Cardiac muscle cell (in vitro differentiated cells and primary cell): ENCODE measurements at places on chromosomes 4 and X. TPM values are rescaled to one million over a fixed set of nuclear protein-coding genes. Genes with fewer than 3 reads are reported as not detected.

The SOD3 gene
- 26.9 and 30.2 TPM in 2 replicates for polyA plus RNA-seq

The RIBC1 gene
- 1.6 and 4.0 TPM in 2 replicates for polyA plus RNA-seq

The NXF2B gene
- polyA plus RNA-seq: 0.23 TPM in 1 of 2 replicates, not detected in the other

The CLDN34 gene
- polyA plus RNA-seq: not detected in 2 replicates

The SLC30A9 gene
- 62.2 and 73.9 TPM in 2 replicates for polyA plus RNA-seq

The F8A3 gene
- 0.27 and 0.52 TPM in 2 replicates for polyA plus RNA-seq

The HTN3 gene
- polyA plus RNA-seq: not detected in 2 replicates

The CPE gene
- 238 and 323 TPM in 2 replicates for polyA plus RNA-seq

The YY2 gene
- 1.1 and 1.5 TPM in 2 replicates for polyA plus RNA-seq

The RHOXF2B gene
- polyA plus RNA-seq: not detected in 2 replicates

The CDKL2 gene
- polyA plus RNA-seq: 2.0 and 4.4 TPM in 2 replicates

The NLGN4X gene
- 4.2 and 5.9 TPM in 2 replicates for polyA plus RNA-seq

The HSFX2 gene
- 0.43 TPM in 1 of 2 replicates, not detected in the other for polyA plus RNA-seq

The TCEAL9 gene
- polyA plus RNA-seq: 287 and 422 TPM in 2 replicates

The ADH6 gene
- 0.72 TPM in 1 of 2 replicates, not detected in the other for polyA plus RNA-seq

The CDKN2AIP gene
- 15.9 and 20.7 TPM in 2 replicates for polyA plus RNA-seq

The FMR1 gene
- polyA plus RNA-seq: 31.1 and 52.4 TPM in 2 replicates

The ARX gene
- polyA plus RNA-seq: 0.07 TPM in 1 of 2 replicates, not detected in the other
